Fibroblast of the aortic adventitia (primary cell): ENCODE measurements at places on chromosomes 5 and 9.

GRCh38 chr5:110726249-110727024, at the start of gene TMEM232:
Gene TMEM232, minus strand, starts transcription at chr5:110726671. Its CDS starts 59,319 bp downstream, at chr5:110667352.
- peak; percentile 63 for DNase-seq

DNA sequence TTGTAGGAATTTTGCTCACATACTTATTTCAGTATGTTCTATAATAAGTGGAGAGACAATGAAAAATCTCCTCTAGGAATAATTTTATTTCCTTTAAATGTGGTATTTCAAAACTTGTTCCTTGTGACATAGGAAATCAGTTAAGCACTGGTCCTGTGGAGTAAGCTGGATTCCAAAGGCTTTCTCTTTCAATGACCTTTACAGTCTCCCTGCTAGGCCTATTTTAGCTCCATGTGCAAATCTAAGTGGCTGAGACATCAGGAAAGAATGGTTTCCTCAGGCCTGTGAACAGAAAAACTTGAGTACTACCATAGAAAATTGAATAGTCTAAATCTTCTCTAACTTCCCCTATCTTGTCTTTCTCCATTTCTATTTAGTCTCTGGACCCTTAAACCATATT, 514.2 kb upstream of the TLE4 start:
- no peak for DNase-seq

GRCh38 chr5:52457810-52458209, 329.9 kb upstream of the ITGA1 start:
- DNase-seq: no peak

GRCh38 chr5:109485030-109485429, 75.3 kb upstream of the PJA2 start:
- DNase-seq: peak; percentile 48

GRCh38 chr5:172635038-172635437, 6.0 kb upstream of the NEURL1B start:
- no peak for DNase-seq

DNA sequence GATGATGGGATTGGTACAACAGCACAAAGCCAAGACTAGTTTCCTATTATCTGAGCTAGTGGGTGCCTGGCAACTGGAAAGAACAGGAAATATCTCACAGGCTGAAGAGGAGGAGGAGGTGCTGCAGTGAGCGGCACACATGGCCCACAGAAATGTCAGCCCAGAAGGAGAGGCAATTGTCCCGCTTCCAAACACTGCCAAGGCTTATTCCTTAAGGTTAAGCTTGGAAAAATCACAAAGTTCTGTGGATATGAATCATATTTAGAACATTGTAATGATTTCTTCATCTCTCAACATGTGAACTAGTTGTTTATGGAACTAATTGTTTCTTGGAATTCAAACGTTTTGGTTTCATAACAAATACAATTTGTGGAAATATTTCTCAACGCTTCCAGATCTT, 1019.5 kb upstream of the SEMA6A start:
- peak; percentile 41 for DNase-seq

DNA sequence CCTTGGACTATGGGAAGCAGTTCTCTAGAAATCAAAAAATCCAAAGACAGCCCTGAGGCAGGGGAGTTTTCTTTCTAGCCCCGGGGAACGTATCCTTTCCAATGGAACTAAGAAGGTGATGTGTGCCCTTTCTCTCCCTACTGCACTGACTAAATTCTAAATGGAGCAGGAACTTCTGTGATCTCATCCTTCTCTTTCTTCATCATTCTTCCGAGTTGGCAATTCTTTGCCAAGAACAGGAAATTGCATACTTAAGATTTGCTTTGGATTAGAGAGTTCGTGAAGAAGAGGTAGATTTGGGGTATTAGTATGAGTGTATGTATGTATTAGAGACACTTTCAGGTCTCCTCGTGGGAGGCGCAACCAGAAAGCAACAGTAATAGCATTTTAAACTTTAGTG, 178.0 kb upstream of the PIK3R1 start:
- peak; percentile 41 for DNase-seq

DNA sequence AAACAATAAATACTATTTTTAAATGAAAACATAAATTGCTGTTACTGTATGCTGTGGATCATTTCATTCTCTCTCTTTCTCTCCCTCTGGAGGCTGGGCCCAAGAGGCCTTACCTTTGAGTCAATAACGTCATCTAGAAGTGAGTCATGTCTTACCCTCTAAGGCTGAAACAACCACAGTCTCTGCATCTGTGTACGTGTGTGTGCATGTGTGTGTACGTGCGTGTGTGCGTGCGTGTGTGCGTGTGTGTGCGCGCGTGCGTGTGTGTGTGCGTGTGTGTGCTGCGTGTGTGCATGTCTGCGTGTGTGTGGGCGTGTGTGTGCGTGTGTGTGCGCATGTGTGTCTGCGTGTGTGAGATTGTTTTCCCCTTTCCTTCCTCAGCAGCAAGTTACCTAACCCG, 13.6 kb upstream of the IL17B start:
- DNase-seq: no peak

DNA sequence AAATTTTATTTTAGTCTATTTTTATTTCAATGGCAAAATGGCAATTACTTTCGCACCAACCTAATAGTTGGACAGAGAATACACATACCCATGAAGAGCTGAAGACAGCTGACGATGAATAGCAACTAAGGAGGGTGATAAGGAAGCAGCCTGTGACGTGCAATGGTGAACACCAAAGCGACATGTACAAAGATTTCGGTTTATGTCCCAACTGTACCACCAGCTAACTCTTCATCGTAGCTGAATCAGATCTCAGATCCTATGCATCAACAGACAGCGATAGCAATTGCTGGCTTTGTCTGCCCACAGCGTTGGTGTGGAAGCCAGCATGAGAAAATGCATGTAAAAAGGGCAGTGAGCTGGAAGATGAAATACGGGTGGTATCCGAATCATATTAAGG, 130.6 kb upstream of the ANKH start:
- DNase-seq: no peak

- DNase-seq: no peak
Measured at GRCh38 chr9:134221273-134222017, 57.1 kb upstream of the RNU6ATAC start.

DNA sequence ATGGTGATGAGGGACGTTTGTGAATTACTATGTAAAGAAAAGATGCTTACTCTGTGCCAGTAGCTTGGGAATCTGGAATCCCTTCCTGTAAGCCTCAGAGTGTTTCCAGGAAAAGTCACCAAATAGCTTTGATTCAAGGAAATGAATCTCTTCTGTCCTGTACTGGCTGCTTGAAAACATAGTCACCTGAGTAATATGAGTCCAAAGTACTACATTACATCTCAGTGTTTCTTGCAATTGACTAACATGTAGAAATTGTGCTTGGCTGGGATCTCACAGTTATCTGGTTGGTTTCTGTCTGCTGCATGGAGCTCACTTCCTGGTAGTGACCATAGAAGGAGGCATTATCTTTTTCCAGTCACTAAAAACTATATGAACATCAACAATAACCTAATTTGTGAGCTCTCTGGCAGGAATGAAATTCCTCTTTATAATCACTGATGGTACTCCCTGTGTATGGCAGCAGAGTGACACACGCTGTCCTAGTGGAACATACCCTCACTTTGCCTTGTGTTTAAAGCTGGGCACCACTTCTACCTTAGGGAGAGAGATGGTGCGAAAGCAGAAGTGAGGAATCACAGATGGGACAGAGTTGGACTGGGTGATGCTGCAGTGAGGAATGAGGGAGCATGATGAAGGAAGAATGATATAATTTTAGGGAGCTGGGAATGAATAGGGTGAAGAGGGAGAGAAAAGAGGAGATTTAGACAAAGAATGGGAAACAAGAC, 568.5 kb downstream of the RAB3C start:
- DNase-seq: no peak

GRCh38 chr5:94254214-94254613, 364.2 kb downstream of the KIAA0825 start:
- no peak for DNase-seq

GRCh38 chr5:56772767-56773166, 42.6 kb upstream of the MAP3K1 start:
- no peak for DNase-seq
